ENCODE measurements at places on chromosomes 11 and 22.

- no peak for DNase-seq
These were observed at the start of gene DESI1 for GRCh38 chr22:41620589-41621098. DESI1 (minus strand) TSS chr22:41621043; CDS start chr22:41620839, 204 bp downstream.

GRCh38 chr22:47210686-47211085 lies 448.2 kb downstream of the TBC1D22A start:
- DNase-seq, result no peak

DNA sequence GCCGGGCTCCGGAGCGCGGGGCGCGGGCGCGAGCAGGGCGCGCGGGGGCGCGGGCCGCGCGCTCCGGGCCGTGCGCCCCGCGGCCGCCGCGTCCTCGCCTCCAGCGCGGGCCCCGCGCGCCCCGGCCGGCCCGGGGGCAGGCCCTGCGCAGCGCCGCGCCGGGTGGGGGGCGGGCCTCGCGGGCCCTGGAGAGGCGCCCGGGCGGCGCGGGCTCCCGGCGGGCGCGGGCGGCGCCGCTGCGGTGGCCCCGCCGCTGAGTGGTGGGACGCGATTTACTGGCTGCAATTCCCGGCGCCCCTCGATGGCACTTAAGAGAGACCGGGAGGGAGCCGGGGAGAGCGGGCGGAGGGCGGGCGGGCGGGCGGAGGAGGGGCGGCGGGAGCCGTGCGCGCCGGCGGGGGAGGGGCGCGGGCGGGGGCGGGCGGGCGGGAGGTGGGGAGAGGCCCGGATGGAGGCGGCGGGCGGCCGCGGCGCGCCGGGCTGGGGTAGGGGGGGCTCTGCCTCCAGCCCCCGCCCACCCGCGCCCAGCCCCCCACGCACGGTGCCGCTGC lies 73.2 kb upstream of the TCF20 start:
- peak; percentile 13 for DNase-seq

GRCh38 chr11:73140213-73141030 lies 1.7 kb downstream of the FCHSD2 start:
- peak; percentile 48 for DNase-seq

DNA sequence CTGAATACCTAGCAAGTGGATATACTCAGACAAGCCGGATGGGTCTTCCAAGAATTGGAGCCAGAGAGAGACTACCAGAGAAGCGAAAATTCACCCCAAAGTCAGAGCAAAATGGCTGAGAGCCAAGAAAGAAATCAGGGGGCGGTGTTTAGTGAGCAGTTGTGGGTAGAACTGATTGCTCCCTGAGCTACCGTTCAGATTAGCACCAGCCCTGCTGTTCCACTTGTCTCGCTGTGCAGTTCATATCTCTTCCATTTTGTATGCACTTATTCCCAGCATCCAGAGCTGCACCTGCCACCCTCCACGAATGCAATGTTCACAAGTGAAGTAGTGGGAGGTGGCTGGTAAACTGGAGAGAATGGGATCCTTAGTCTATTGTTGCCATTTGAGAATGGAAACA lies 25.5 kb downstream of the DRD2 start:
- no peak for DNase-seq

- no peak for DNase-seq
These were observed 10.9 kb downstream of the HEPHL1 start for GRCh38 chr11:94032066-94032465.

DNA sequence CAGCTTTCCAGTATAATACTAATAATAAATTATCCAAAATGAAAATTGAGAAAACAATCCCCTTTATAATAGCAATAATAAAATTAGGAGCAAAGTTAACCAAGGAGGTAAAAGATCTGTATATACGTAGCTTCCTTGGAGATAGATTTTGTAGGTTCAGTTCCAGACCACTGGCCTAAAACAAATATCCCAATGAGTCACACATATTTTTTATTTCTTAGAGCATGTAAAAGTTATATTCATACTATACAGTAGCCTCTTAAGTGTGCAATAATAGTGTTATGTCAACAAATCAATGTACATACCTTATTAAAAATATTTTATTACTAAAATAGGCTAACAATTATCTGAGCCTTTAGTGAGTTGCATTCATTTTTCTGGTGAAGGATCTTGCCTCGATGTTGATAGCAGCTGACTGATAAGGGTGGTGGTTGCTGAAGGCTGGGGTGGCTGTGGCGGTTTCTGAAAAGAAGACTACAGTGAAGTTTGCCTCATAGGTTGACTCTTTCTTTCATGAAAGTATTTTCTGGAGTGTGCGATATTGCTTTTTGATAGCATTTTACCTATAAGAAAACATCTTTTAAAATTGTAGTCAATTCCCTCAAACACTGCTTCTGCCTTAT lies 178.5 kb downstream of the ARHGAP42 start:
- DNase-seq, result peak; percentile 62

DNA sequence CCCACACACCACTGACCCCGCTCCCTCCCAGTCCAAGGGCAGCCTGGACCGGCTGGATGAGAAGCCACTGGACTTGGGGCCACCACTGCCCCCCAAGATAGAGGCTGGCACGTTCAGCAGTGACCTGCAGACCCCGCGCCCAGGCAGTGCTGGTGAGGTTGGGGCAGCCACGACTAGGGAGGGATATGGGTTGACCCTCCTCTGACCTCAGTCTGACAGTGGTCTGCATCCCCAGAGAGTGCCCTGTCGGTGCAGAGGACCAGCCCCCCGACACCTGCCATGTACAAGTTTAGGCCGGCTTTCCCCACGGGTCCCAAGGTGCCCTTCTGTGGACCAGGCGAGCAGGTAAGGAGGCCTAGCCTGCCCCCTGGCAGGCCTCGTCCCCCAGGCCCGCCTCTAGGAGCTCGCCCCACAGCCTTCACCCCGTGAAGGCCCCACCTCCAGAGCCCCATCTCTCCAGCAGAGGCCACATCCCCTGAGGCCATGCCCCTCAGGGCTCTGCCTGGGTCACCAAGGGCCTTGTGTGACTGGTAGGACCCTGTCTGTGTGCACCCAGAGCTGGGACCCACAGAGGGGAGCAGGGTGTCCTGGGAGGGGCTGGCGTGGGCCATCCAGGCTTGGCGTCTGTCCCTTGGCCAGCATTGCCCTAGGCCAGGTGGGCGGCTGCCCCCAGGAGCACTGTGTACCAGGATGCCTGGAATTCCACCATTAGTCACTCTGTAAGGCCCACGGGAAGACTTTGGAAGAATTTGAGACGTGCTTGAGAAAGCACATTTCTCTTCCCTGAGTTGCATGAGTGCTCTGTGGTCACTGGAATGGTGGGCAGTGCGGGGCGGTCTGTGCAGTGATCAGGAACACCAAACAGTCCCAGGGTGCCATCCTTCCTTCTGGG lies 9.4 kb downstream of the CCDC188 start:
- DNase-seq, result no peak

GRCh38 chr11:62671608-62672389 lies at the start of the genes LBHD1 and UQCC3:
LBHD1 (minus strand) TSS chr11:62672267; CDS start chr11:62670031, 2,236 bp downstream.
UQCC3 (plus strand) TSS chr11:62671673; CDS start chr11:62671746, 73 bp downstream.
- DNase-seq, result peak; percentile 90

- peak; percentile 96 for DNase-seq
These were observed 30.4 kb upstream of the MICAL2 start for GRCh38 chr11:12079726-12080556.

DNA sequence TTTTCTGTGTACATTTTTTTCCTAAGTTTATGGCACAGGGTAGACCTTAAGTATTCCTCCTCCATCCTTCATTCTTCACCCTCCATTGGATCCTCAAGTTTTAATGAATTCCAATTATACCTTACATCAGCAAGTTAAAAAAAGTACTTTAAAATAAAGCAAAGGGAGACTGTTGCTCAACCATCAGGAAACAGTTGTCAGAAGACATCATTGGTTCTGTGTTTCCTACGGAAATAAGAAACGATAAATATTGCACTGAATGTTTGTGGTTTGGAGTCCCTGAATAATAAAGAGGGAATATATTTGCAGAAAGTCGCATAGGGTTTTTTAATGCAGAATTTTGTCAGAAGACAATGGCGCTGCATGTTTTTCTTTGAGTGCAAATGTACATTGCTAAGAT lies 28.1 kb upstream of the LDHA start:
- DNase-seq, result no peak

DNA sequence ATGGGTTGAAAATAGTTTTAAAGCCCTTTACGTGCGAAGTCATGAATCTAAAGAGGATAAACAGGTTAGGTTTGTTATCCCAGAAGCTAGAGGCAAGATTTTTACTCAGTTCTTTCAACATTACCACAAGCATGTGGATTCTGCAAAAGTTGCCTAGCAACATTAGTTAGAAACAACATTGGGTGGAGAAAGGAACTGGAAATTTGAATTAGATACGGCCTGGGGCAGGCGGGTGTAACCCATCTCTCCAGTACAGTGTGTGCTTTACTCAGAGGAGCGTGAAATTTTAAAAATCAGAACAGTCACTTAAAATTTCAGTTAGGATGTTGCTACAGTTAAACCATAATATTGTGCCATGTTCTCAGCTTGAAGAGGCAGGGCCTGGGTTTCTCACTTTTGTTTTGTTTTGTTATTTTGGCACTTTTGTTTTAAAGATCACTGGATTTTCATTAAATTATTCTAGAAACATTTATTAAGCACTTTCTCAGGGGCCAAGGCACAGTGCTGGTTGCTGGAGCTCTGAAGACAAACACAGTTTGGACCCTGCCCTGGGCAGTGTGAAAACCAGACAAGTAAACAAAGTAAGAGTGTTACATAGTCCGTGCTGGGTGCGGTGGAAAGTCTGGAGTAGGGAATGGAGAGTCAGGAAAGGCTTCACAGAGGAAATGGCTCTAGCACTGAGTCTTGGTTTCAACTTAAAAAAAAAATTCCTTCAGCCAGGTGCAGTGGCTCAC lies 4.4 kb upstream of the WEE1 start:
- DNase-seq, result peak; percentile 97

DNA sequence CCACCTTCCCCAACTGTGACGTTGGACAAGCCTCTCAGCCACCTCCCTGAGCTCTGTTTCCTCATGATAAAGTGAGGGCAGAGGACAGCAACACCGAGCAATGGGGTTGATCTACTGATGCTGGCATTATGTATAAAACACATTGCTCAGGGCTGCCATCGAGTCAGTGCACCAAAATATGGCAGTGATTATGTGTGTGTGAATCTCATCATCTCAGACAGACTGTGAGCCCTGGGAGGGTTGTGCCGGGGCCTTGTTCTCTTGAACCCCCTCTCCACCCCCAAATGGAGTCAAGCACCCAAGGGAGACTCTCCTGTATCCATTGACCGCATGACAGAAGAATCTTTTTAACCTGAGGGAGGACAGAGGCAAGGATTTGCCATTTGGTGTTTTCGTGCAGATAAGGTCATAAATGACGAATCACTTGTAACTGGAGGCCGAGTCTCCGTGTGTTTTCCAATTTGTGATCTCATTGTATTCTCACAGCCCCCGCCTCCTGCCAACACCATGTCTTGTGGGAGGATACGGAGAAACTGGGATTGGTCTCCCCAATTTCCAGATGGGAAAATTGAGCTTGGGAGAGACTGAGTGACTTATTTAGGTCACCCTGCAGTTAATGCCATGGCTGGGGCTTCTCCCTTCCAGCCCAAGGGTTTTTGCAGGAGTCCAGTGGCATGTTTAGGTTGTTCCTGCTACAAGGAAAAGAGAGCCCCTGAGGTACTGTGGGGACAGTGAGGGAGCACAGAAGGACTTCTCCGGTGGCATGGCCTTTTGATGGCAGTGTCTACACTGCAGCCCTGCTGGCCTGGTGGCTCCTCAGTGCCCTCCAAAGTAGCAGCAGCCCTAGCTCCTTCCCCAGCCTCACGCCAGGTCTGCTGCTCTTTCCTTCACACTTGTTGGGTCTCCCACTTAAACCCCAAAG lies 52.4 kb downstream of the CHRDL2 start:
- DNase-seq, result no peak

DNA sequence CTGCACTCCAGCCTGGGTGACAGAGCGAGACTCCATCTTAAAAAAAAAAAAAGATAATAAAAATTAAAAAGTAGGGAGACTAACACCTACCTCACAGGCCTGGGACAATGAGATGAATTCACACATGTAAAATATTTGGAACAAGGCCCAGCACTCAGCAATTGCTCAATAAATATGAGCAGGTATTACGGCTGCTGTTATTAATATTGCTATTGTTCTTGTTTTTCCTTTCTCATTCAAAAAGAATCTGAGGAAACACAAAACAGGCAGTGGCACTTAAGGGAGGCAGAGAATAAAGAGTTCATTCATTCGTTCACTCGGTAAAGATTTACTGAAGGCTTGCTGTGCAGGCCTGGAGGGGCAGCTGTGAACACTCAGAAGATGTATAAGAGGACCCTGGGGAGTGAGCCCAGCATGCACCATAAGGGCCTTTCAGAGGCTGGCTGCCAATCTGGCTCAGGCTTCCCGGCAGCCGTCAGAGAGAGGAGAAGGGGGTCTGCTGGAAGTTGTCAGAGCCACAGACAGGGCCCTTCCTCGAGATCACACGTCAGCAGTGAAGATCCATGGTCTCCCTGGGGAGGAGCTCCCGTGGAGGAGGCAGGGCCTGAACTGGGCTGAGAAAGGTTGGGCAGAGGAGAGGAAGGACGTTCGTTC lies 51.6 kb upstream of the TCF20 start:
- no peak for DNase-seq

GRCh38 chr11:104898685-104899013 lies 389 bp upstream of the CASP12 start:
- DNase-seq, result no peak

- no peak for DNase-seq
These were observed 92.3 kb upstream of the ANO1 start for GRCh38 chr11:69985641-69986439.

DNA sequence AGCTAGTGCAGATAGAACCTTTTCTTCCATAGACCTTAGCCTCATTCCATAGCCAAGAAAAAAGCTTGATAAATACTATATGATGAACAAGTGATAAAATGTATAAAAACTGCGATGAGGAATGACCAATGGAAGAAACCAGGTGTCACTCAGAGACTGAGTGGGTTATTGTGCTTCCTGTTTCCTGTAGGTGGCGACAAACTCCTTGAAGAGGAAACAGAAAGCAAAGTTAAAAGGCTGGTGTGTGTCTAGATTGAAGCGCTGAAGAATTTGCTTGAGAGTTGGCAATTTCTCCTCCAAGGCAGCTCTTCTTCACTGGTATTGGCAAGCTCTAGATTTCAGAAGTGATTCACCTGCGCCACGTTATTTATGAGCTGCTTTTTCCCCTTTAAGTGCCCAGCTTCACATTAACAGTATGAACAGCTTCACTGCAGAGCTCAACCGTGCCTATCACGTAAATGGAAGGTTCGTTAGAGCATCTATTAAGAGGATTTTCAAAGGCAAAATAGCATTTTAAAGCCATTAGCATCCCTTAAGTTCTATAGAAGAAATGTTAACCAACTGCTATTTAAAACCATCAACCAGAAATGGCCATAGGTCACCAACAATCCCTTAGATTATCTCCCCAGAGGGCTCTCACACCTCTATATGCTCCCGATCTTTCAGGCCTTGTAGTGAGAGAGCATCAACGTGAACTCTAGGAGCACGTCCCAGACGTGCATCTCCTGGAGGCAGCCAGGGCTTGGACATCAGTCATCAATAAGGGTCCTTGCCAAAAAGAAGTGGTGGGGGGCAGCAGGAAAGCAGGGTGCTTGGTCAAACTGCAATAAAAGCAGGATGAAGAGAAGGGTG lies 179.4 kb downstream of the CADM1 start:
- peak; percentile 54 for DNase-seq

Data from PC-3 (cell line).